NCI-H187 treated with DMSO at 0.1 percent for 48 hours (cell line): ENCODE measurements at places on chromosomes 3 and 15.

DNA sequence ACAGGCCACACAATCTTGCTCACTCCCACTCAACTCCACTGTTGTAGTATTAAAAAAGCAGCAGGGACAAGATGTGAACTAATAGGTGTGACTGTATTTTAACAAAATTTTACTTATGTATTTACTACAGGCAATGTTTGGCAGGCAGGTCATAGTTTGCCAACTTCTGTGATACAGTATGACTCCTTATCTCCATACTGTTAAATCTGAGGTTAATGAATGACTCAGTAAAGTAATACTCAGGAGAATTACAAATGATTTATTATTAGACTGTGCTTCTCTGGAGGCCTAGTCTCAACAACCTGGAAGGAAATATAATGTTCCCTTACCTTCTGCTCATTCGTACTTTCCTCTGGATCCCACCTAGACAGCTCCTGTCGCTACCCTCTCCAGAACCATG lies 258.6 kb upstream of the KCNMB2 start:
- no peak for DNase-seq

DNA sequence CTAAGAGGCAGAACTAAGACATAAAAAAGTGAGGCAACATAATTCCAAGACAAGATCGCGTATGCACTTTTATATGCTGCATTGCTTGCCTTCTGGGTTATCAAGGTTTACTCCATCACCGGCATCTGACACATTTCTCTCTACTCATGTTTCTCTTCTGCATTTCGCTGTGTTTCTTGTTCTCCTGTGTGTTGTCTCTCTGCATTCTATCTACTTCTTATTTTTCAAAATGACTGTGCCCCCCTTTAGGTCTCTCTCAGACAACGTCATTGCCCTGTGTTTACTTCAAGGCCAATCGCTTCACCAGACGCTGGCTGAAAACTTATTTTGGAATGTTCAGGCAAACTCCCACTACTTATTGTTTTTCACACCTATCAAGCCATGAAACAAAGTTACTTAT lies 280.4 kb downstream of the KCNH8 start:
- no peak for DNase-seq

DNA sequence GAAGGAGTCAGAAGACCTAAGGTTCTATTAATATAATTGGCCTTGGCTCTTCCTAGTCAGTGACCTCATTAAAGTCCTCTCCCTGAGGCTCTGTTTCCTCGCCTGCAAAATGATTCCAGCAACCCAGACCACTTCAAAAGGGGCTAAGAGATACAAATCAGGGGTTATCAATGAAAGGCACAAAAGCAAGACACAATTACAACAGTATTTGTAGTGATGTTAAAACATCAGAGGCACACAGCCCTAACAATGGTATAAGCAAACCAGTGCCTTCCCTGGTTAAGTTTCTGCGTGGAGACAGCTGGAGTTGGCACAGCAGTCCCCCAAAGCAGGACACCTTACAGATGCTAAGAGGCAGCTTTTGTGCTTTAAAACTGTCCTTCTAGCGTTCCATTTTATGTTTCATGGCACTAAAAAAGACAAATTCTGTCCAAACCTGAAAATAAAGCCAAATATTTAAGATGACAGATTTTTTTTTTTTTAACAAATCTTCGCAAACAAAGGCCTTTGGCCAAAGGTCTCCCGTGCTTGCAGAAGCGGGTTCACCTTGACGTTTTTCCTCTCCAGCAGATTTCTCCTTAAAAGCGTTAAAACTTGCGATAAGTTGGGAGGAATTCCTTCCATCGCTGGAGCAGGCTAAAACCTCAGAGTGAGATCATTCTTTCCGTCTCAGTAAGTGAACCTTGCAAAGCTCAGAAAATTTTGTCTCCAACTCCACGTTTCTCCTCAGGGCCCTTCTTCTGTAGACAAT lies 999 bp downstream of the ZNF280D start:
- DNase-seq = no peak

DNA sequence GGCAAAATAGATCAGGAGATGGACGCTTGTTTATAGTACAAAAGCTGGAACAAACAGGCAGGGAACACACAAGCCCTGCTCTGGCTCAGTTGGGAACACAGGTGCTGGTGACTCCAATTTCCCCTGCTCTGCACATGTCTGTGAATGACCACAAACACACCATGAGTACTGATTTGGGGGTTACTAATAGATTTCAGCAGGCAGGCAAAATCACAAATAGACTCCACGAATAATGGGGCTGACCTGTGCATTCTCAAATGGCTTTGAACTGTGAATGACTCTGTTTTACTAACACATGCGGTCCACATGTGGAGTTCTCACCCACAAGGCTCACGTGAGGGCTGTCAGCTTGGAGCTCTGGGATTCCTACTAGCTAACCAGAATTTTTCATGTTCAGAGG lies 3.9 kb downstream of the RTP3 start:
- DNase-seq = no peak

DNA sequence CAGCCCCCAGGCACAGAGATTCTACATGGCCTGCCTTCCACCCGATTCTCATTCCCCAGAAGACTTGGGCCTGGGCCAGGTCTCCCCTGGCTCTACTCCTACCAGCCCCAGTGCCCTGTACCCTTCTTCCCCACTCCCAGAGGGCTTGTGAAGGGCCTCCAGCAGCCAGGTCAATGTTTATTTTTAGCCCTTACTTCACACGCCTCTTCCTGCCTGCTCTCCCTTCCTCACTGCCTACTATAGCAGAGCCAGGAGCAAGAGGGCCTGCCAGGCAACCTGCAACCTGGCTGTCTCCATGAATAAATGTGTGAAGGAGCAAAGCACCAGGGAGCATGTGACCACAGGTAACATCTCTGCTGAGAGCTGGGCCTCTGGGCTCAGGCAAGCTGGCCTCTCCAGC lies 26.4 kb upstream of the APEH start:
- no peak for DNase-seq

GRCh38 chr3:122515870-122516269 lies 1.1 kb upstream of the KPNA1 start:
- DNase-seq = no peak

- no peak for DNase-seq
Measured at GRCh38 chr15:60005352-60006202, 1.5 kb downstream of the FOXB1 start.

DNA sequence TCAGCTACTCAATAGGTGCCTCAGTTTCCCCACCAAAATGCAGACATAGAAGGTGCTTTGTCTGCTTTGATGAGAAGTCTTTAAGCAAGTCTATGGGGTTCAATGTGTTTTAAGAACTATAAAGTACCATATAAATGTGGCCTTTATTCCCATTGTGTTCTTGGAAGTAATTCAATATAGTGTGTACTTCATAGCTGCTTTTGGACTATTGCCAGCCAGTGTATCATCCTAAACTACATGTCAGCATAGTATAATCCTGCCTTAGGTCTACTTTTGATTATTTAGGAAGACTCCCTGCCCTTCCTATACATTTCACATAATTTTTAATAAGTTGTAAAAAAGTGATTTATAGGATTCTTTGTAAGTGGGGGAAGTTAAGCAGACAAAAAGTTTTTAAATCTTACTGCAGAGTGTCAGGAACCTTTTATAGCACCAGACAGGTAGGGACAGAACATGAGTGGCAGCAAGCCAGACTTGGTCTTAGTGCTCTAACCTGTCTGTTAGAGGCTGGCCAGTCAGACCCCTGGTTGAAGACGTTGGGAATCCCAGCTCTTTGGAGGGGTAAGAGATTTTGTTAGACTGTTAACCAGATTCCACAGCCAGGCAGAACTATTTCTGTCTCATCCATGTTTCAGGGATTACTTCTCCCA lies 48.4 kb downstream of the MLH1 start:
- DNase-seq = no peak
